ENCODE measurements at places on chromosomes 13 and 19.

- DNase-seq, result no peak
Measured at GRCh38 chr13:80707000-80707983, 366.4 kb upstream of the SPRY2 start.

DNA sequence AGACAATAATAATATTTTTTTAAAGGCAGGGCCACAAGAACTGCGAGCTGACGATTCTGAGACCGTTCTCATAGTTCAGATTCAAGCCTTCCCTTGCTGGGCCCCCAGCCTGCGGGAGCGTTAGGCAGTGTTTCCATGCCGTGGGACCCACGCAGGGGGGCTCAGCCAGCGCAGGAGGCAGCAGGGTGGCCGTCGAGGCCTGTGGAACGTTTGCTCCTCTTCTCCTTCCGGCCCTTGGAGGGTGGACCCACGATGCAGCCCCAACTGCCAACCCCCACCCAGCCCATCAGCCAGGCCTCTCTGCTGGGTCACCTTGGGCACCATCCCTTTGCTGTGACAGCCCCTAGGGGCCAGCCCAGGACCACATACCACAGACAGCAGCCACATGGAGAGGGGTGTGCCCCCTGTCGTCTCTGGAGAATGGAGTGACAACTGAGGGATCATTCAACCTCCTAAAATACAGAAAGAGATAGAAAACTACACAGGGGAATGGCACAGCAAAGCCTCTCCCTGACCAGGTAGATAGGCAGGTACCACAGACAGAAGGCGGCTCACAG is 46.8 kb downstream of the PDCD5 start:
- no peak for DNase-seq

DNA sequence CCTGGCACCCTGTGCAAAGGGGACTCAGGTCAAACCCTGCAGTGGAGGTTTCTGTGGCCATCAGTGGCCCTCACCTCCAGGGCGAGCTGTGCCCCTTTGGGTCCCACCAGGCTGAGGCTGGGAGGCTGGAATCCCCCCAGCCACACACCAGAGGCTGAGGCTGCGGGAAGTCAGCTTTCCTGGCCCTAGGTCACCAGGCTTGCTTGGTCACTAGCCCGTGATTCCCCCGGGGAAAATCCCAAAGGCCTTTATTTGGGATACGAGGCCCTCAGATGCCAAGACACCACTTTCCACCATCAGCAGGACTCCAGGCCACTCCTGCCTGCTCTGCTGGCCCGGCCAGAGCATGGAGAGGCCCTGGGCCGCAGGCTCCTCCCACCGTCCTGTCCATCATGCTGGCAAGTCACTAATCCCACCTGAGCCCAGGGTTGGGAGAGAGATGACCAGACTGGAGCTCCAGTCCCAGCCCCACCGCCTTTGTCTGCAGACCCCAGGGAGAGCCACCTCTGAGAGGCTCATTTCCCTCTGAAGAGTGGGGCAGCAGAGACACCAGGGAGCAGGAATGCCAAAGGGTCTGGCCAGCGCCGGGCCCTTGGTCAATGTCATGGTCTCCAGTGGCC is 4.7 kb downstream of the NKPD1 start:
- DNase-seq, result no peak

GRCh38 chr13:75178436-75178835 is 303.5 kb downstream of the TBC1D4 start:
- no peak for DNase-seq

DNA sequence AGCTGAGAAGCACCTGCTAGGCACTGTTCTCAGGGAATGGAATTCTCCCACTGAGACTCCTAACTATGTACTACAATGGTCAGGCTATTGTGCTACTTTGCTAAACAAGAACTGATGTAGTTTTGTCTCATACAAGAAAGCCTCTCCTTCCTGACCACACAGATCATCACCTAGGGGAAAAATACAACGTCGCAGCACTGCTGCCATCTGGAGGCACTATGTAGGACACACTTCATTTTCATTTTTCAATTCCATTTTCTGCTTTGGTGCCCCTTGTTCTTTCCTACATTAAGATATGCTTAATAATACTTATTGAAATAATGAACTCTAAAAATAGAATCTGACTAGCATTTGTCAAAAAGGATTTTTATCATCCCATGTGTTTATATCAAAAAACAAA is 21.1 kb downstream of the PROSER1 start:
- no peak for DNase-seq

- no peak for DNase-seq
Measured at GRCh38 chr13:39016087-39016486, 21.8 kb downstream of the PROSER1 start.
